Sigmoid colon (tissue), 7 donors: ENCODE measurements at places on chromosomes 7 and 10. TPM values are rescaled to one million over a fixed set of nuclear protein-coding genes. Genes with fewer than 3 reads are reported as not detected.
A peak's percentile ranks its signal among the peaks of the same experiment; 100 is the strongest.

ZNF394 gene
- 19.2 TPM for polyA plus RNA-seq

PDE1C gene
- polyA plus RNA-seq: under 0.01 TPM

CCSER2 gene
- polyA plus RNA-seq: 10.2 TPM

CLDN3 gene
- polyA plus RNA-seq: 231 TPM

DBNL gene
- 91.9 TPM for polyA plus RNA-seq

CYP3A7 gene
- 0.46 TPM for polyA plus RNA-seq

TAF6 gene
- polyA plus RNA-seq: 18.7 TPM

- H3K36me3 ChIP-seq: no peaks in the 10 kb centered on the region
- H3K27me3 ChIP-seq: no peaks in the 10 kb centered on the region
- H3K27ac ChIP-seq: peak overlapping the region; percentile 65
- H3K4me3 ChIP-seq: peak overlapping the region; percentile 4
Measured at GRCh38 chr10:124955868-124956267, 13.9 kb downstream of the ZRANB1 start.

GRCh38 chr10:130337696-130338635 lies 201.8 kb downstream of the GLRX3 start:
- H3K4me3 ChIP-seq: no peak overlapping the region
- H3K36me3 ChIP-seq: no peaks in the 10 kb centered on the region
- H3K4me1 ChIP-seq: no peaks in the 10 kb centered on the region
- H3K27me3 ChIP-seq: peaks cover 5% of the 10 kb centered on the region
- DNase-seq: no peak

GRCh38 chr7:32583791-32584190 lies 88.5 kb downstream of the AVL9 start:
- DNase-seq: no peak
- no peak overlapping the region for H3K27ac ChIP-seq
- H3K4me1 ChIP-seq: peaks cover 17% of the 10 kb centered on the region
- H3K4me3 ChIP-seq: no peak overlapping the region

DNA sequence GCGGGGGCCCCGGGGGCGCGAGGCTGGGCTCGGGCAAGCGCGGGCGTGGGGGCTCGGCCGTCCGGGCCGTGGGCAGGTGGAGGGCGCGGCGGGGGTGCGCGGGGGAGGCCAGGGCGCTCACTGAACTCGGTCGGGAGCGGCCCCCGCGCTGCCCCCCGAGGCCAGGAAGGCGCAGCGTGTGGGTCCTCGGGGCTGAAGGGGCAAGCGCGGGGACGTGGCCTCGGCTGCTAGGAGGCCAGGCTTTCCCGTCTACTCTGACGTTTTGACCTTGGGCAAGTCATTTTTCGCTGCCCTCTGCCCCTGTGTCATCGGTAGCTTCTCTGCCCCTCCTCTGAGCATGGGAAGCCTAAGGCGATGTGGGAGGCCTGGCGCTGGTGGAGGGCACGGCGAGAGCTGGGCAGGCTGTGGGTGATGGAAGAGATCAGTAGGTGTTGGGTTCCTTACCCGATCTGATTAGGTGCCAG lies 441 bp downstream of the FBH1 start:
- peak overlapping the region; percentile 82 for H3K4me3 ChIP-seq
- H3K36me3 ChIP-seq: no peaks in the 10 kb centered on the region
- DNase-seq: peak; percentile 72

- H3K27ac ChIP-seq: no peak overlapping the region
- no peak overlapping the region for H3K4me3 ChIP-seq
- no peaks in the 10 kb centered on the region for H3K36me3 ChIP-seq
- no peaks in the 10 kb centered on the region for H3K27me3 ChIP-seq
- H3K4me1 ChIP-seq: no peaks in the 10 kb centered on the region
- DNase-seq: no peak
Measured at GRCh38 chr10:132193907-132194552, 7.3 kb downstream of the DPYSL4 start.

DNA sequence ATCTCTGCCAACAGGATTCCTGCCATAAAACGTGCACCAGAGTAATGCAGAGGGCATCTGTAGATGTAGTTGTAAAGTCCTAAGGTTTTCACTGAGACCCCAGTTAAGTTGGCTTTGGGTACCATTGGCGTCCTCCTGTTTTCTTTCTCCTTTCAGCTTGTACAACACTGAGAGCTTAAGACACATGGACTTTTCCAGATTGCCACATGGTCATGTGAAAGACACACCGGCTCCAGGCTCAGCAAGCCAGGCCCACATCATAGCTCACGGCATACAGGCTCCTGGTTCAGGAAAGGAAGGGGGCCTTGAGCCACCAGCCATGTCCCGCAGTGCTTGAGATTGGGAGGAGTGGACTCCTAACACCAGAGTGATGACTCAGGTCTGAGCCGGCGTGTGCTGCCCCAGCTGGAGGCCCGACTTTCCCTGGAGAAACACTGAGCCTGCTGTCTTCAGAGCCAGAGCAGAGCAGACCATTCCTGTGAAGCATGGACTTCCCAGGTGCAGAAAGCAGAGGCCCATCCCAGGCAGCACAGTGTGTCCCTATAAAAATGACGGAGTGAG lies 252.7 kb downstream of the PRPF18 start:
- no peak overlapping the region for H3K4me3 ChIP-seq
- H3K27ac ChIP-seq: peak overlapping the region; percentile 28
- H3K4me1 ChIP-seq: peaks cover 48% of the 10 kb centered on the region
- H3K36me3 ChIP-seq: no peaks in the 10 kb centered on the region
- DNase-seq: peak; percentile 77
- no peaks in the 10 kb centered on the region for H3K27me3 ChIP-seq
